ENCODE measurements at places on chromosomes 12 and 14.

GRCh38 chr14:35689000-35689460 is 120.1 kb downstream of the RALGAPA1 start:
- peak overlapping the region; percentile 39 for H3K27ac ChIP-seq
- H3K27me3 ChIP-seq = no peaks in the 10 kb centered on the region
- H3K36me3 ChIP-seq = no peaks in the 10 kb centered on the region
- DNase-seq = no peak

GRCh38 chr12:15355766-15356165 is 33.5 kb downstream of the PTPRO start:
- DNase-seq = no peak
- H3K36me3 ChIP-seq = no peaks in the 10 kb centered on the region
- no peak overlapping the region for H3K27ac ChIP-seq
- H3K4me1 ChIP-seq = no peaks in the 10 kb centered on the region
- H3K4me3 ChIP-seq = no peak overlapping the region

GRCh38 chr14:73567951-73568885 is 795 bp upstream of the ACOT2 start:
- peak overlapping the region; percentile 78 for H3K4me3 ChIP-seq
- peaks cover 13% of the 10 kb centered on the region for H3K27me3 ChIP-seq
- peaks cover 26% of the 10 kb centered on the region for H3K36me3 ChIP-seq
- H3K4me1 ChIP-seq = peaks cover 30% of the 10 kb centered on the region
- H3K27ac ChIP-seq = peak overlapping the region; percentile 38

- peaks cover 5% of the 10 kb centered on the region for H3K27me3 ChIP-seq
- no peak for DNase-seq
- no peak overlapping the region for H3K27ac ChIP-seq
These were observed 34.7 kb downstream of the KCNA5 start for GRCh38 chr12:5078423-5078822.

DNA sequence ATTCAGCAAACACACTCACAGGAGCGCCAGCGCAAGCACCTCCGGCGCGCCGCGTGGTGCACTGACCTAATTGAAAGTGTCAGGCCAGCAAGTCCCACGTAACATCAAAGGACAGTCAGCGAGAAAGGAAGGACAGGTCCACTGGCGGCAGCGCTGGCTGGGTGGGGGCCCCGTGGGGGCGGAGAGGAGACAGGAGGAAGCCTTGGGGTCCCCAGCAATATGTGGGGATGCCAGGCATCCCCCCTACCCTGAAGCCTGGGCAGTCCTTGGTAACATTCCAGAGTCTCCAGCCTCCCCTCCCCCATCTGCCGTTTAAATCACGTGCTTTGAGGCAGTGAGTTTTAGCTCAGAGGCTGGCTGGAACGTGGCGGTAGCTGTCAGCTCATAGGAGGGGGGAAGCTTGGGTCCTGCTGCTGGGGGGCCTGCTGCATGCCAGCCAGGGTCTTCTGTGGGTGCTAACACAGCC is 159.2 kb downstream of the CALM1 start:
- no peak overlapping the region for H3K4me3 ChIP-seq
- peak; percentile 63 for DNase-seq
- no peak overlapping the region for H3K27ac ChIP-seq
- H3K4me1 ChIP-seq = peaks cover 23% of the 10 kb centered on the region
- no peaks in the 10 kb centered on the region for H3K36me3 ChIP-seq
- H3K27me3 ChIP-seq = peaks cover 5% of the 10 kb centered on the region

GRCh38 chr12:53232646-53233461 is 845 bp upstream of the RARG start:
- H3K4me3 ChIP-seq = peak overlapping the region; percentile 82
- peaks cover 5% of the 10 kb centered on the region for H3K27me3 ChIP-seq
- peaks cover 71% of the 10 kb centered on the region for H3K4me1 ChIP-seq
- no peaks in the 10 kb centered on the region for H3K36me3 ChIP-seq

DNA sequence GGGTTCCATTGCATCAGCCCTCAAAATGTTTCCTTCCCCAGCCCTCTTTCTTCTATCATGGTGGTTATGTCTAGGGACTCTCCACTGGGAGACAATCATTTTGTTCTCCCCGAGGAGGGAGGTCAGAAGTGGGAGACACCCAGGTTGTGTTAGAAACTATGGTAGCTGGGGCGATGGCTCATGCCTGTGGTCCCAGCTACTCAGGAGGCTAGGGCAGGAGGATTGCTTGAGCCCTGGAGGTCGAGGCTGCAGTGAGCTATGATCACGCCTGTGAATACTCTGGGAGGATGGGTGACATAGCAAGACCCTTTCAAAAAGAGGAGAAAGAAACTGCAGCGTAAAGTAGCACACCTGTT is 13.0 kb upstream of the LRRC23 start:
- peaks cover 4% of the 10 kb centered on the region for H3K27me3 ChIP-seq
- H3K27ac ChIP-seq = peak overlapping the region; percentile 39
- peak overlapping the region; percentile 60 for H3K4me3 ChIP-seq
- peaks cover 28% of the 10 kb centered on the region for H3K4me1 ChIP-seq
- DNase-seq = no peak
- H3K36me3 ChIP-seq = no peaks in the 10 kb centered on the region

GRCh38 chr12:40137252-40137651 is 31.4 kb upstream of the SLC2A13 start:
- H3K4me3 ChIP-seq = no peak overlapping the region
- no peak overlapping the region for H3K27ac ChIP-seq
- no peaks in the 10 kb centered on the region for H3K4me1 ChIP-seq
- H3K36me3 ChIP-seq = no peaks in the 10 kb centered on the region
- DNase-seq = no peak
